Tibial nerve (tissue), 4 donors: ENCODE measurements at places on chromosomes 1 and 21.

DNA sequence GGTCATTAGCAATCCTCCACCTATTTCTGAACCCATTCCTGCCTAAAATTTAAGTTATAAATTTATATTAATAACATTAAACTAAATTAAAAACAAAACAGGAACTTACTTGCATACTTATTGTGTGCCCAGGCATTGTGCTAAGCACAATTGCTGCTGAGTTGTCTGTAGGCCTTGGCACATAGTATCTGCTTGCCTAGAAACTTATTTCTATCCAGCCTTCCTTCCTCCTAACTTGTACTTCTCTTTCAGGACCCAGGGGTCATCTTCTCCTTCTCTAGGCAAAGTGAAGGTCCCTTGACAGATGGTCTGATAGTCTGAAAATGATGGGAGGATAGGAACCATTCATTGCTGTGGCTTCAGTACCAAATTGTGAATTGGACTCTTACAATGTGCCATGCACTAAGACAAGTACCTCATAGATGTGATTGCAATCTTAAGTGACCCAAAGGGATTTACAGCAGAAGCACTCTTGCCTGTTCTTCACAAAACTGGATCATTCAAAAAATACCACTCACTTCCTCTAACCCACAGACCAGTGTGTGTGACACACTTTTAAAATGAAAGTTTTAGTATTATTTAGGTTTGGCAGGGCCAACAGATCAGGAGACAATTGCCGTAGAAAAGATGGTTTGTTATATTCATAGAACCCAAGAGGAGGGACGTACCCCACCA lies 10.3 kb upstream of the CD101 start:
- no peak for DNase-seq

DNA sequence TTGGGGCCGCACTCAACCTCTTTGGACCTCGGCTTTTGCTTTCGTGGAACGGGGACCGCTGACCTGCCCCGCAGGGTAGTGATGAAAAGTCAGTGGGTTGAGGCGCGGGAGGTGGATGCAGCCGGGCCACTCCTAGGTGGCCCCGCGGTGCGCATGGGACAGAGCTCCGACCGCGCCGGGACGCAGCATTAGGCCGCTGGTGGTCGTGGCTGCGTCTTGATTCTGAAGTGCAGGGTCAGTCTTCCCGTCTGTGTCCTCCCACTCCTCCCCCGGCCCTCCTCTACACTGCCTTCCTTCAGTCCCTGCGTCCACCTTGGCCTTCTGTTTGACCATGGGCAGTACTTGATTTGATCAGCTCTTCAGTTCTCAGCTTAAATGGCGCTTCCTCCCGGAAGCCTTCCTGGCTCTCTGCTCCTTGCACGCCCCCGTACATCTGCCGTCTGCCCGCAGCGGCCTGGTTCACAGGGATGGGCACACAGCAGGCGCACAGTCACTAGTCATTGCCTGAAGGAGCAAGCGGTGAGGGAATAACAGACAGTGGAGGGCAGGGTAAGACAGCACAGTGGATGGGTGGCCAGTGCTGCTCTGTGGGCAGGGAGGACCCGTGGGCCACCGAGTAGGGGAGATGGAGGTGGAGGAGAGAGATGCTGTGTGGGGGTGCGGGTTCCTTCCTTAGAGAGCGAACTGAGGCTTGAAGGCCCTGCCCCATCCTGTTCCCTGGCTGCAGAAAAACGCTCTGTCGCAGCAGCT lies 633 bp downstream of the THEMIS2 start:
- no peak for DNase-seq

DNA sequence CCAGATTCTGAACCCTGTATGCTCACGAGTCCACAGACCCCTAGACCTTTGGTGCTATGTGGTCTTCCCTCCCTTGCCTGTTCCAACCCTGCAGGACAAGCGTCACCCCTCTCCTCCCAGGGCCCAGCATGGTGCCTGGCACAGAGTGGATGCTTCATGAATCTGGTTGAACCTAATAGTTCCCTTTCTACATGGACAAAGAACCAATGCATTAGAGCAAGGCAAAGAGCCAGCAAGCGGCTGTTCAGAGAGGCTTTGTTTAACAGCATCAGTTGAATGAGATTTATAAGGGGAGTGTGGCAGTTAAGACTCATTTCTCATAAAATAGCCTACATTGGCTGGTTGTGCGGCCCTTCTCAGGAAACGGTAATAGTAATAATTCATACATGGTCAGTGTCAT lies 14.9 kb downstream of the SLC26A9 start:
- no peak for DNase-seq

- DNase-seq = no peak
Observed at GRCh38 chr1:46422261-46422871, 28.2 kb downstream of the FAAH start.

DNA sequence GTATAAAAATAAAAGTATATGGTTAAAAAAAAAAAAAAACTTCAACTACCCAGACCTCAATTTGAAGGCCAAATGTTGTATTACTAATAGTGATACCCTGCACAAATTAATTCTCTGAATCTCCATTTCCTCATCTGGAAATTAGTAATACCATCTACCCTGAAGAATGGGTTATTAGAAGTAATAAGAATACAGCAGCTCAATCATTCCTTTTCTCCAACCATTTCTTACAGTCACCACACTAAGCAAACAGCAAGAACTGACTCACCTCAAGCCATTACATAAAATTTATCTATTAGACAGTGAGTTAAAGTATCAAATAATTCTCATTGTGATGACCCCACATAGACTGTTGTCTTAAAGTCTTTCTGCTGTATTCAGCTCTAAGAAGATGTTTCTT lies 39.6 kb downstream of the RERE start:
- DNase-seq = no peak

DNA sequence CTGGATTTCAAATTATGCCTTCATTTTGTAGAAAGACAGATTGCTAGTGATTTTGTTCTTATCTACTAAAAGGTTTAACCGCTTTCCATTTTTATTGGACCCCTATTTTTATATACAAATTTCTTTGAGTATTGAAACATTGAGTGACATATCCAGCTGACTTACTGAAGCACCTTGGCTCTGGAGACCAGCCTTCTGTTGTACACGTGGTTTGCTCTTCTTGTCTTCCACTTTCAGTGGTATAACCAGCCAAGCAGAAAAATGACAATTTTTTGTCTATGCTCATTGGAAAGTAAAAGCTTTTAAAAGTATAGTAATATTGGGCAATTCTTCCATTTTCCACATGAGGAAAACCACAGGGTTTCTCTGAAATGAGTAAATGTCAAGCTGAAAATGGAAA lies 4.4 kb downstream of the F13B start:
- DNase-seq = no peak

- no peak for DNase-seq
Observed at GRCh38 chr1:11770011-11770410, 8.0 kb downstream of the C1orf167 start.

DNA sequence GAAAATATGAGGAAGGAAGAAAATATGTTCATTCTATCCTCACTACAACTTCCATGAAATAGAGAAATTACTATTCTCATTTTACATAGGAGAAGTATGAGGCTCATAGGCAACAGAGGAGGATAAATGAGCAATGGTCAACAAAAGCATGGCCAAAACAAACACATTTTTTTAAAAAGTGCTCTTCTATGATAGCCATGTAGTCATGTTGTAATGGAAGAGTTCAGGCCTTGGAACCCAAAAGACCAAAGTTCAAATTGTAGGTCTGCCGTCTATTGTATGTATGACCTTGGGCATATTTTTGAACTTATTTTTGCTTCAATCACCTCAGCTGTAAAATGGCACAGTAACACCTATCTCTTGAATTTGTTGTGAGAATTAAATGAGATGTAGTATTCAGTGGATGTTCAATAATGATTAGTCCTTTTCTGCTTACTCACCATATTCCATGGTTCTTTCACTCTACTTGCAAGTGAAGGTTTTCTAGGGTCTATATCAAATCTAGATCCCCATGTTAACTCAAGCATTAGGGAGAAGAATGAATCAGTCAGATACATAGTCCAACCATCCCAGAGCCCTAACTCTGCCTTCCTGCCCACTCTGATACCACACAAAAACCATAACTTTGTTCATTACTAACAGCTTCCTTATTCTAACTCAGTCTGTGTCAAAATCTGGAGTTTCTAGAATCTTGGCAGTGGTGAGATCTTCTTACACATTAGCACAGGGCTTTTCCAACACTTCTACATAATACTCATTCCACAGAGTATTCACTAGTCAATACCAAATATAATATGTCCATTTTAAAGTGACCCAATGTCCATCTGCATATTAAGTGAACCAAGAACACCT lies 353.2 kb downstream of the PLPP3 start:
- no peak for DNase-seq

- DNase-seq = no peak
Observed at GRCh38 chr1:156760092-156760795, 7.1 kb upstream of the PRCC start.

DNA sequence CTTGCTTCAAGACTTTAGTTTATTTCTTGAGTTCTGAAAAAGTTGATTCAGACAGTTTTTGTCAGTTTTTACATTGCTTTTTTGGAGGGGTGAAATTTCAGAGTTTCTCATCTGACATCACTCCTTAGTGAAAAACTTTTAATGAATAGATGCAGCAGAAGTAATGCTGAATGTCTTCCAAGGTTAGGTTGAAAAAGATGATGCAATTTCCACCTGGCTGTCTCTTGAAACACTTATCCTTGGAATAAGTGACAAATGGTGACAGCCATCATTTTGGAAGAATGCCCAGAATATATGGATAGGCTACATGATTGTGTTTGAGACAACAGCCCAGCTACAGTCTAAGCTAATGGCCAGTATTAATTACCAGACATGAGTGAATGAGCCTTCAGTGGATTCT lies 140.8 kb downstream of the ZNF644 start:
- no peak for DNase-seq

- DNase-seq = no peak
Observed at GRCh38 chr1:53115403-53116306, 26.8 kb downstream of the SLC1A7 start.

DNA sequence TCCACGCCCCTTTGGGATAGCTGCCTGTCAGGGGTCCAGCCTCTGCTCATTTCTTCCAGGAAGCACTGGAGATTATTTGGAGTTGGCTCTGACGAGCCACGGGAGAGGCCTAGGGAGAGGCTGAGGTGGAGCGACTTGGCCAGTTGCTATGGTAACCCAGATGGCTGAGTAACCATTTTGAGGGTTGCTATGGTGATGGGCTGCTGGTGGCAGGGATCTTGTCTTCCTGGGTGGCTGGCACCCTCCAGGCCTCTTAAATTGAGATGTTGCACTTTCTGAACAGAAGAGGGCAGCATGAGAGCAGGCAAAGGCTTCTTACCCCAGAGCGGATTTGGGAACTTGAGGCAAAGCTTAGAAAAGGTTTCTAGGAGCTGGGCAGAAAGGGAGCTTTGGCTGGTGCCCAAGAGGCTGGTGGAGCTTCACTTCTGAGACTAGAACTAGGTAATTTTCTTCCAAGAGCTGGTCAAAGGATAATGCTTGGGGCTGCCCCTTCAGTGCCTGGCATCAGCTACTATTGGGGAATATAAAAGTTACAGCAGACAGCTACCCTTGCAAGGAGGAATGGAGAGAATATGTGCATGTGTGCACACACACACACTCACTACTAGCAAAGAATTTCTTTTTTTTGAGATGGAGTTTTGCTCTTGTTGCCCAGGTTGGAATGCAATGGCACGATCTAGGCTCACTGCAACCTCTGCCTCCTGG lies 72.5 kb downstream of the NDUFS5 start:
- peak; percentile 72 for DNase-seq

GRCh38 chr1:243799908-243800307 lies 50.1 kb downstream of the AKT3 start:
- no peak for DNase-seq

DNA sequence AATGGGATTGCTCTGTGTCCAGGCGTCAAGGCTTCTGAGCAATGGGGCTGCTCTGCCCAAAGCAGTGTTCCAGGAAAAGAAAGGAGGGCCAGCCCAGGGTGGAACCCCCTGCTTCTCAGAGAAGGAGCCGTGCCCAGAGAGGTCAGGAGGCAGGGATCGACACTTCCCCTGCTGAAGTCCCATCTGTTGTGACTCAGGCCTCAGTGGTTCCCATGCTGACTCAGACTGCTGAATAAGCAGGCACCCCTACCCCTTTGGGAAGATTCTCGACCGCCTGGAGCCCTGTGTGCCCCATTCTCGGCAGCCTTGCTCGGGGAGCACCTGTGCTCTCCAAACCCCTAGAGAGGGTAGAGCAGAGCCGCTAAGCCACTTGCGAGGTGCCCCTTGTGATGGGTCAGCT lies 23.9 kb downstream of the PKP1 start:
- no peak for DNase-seq

- DNase-seq = no peak
Observed at GRCh38 chr1:151720554-151720953, 768 bp upstream of the RIIAD1 start.

- no peak for DNase-seq
Observed at GRCh38 chr1:208159555-208160258, 84.5 kb downstream of the PLXNA2 start.

- no peak for DNase-seq
Observed at GRCh38 chr1:38569932-38570656, 289.5 kb downstream of the RRAGC start.

- DNase-seq = no peak
Observed at GRCh38 chr1:59703918-59704378, 110.8 kb upstream of the HOOK1 start.

DNA sequence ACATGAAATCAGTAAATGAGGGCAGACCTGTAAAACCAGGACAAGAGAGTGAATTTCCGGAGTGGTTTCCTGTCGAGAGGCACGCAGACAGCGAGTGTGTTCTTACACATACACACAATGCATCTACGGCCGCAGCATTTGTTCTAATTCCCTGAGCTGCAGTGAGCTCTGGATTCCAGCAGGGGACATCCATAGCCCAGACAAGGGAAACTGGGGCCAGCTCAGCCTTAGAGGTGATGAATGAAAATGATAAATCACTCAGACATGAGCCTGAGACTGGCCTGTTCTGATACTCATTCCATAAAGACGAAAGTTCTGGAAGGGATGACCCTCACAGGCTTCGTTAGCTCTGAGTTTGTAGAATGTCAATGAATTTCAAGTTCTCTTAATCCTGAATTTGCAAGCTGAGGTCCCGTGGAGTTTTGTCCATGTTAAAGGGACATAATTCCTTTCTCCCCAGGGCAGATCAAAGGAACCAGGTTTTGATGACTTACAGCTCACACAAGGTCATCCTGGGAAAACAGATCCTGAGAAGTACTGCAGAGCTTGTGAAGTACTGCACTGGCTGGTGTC lies 207.9 kb upstream of the C1orf87 start:
- DNase-seq = peak; percentile 47

GRCh38 chr1:58447886-58448285 lies 98.6 kb downstream of the OMA1 start:
- no peak for DNase-seq

DNA sequence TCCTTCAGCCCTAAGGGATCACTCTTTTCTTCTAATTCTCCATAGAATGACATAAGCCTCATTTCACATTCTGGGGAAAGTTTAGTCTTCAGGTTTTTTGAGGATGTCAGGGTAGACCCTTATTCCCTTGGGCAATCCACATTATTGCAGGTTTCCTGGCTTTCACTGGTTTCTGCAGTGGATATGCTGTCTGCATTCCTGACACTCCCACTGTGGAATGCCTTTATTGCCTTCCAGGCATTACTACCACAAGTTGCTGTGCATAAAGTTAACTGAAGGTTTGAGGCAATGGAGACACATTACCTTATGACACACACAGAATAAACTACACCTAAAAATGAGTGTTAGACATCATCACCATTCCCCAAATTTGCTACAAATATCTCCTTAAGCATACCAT lies 12.7 kb downstream of the FASLG start:
- DNase-seq = no peak

- no peak for DNase-seq
Observed at GRCh38 chr1:201310986-201311355, 27.7 kb downstream of the PKP1 start.

GRCh38 chr1:3036447-3037280 lies 15.4 kb downstream of the ACTRT2 start:
- no peak for DNase-seq
